Islet precursor cell (in vitro differentiated cells): ENCODE measurements at places on chromosomes 7 and 10.
A peak's percentile ranks its signal among the peaks of the same experiment; 100 is the strongest.

DNA sequence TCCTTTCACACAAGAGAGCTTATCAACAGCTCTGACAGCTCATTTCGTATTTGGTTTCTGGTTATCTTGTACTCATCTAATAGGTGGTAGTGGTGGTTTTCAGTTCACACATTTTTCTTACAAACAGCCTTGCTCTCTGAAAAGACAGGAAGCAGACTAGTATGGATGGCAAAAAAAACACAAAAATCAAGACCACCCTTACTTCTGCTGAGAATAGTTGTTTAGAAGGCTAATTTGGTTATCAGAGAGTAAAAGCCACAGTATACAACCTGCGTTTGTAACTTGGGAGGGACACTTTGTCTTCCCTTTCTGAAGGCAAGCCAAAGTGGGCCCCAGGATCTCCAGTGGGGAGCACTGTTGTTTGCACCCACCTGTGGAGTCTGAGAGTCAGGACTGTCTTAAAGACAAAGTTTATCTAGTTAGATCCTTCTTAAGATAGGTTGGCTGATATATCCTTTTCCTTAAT, 68.0 kb downstream of the PIP4K2A start:
- no peak for DNase-seq

DNA sequence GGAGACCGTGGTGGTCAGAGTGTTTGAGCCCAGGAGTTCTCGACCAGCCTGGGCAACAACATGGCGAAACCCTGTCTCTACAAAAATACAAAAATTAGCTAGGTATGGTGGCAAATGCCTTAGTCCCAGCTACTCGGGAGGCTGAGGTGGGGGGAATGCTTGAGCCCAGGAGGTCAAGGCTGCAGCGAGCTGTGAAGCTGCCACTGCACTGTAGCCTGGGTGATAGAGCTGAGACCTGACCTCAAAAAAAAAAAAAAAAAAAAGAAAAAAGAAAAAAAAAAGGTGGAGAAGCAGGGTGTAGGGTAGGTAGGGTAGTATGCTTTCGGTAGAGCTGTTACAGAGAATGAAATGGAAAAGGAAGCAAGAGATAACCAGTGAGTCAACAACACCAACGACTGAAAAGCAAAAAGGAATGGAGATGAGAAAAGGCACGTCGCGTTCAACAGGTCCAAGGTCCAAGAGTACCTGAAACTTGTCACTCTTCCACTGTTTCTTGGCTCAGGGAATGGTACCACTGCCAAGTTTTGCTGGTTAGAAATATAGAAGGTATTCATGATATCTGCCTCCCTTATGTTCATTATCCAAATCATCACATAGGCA, 4.3 kb upstream of the RSBN1L start:
- DNase-seq = no peak

- peak; percentile 76 for DNase-seq
These were observed 14.9 kb upstream of the ARPC1B start for GRCh38 chr7:99359465-99360154.

- no peak for DNase-seq
These were observed 31.7 kb downstream of the AP5Z1 start for GRCh38 chr7:4806983-4807597.

GRCh38 chr10:78702186-78702585, 366.6 kb upstream of the ZMIZ1 start:
- no peak for DNase-seq
